ENCODE measurements at places on chromosomes 7 and 10.

- no peak for DNase-seq
Measured at GRCh38 chr10:84944187-84944586, 615.8 kb downstream of the CCSER2 start.

DNA sequence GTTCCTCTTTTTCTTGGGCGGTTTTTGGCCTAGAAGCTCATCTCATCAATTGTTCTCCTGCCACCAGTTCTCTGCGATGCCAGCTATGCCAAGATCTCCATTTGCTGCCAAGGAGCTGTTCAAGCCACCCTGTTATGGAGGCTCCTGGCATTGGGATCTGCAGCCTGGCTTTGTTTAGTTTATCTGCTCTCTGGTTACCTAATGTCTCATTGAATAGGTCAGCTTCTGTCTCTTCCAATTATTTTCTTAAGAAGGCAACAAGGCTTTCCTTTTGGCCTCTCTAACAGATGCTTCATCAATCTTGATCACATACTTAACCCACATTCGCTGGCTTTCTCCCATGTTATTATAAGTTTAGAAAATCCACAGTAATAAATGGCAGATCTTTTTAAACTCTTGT is 20.6 kb upstream of the SDK1 start:
- no peak for DNase-seq

- no peak for DNase-seq
Measured at GRCh38 chr10:94076325-94076841, 82.7 kb downstream of the PLCE1 start.

DNA sequence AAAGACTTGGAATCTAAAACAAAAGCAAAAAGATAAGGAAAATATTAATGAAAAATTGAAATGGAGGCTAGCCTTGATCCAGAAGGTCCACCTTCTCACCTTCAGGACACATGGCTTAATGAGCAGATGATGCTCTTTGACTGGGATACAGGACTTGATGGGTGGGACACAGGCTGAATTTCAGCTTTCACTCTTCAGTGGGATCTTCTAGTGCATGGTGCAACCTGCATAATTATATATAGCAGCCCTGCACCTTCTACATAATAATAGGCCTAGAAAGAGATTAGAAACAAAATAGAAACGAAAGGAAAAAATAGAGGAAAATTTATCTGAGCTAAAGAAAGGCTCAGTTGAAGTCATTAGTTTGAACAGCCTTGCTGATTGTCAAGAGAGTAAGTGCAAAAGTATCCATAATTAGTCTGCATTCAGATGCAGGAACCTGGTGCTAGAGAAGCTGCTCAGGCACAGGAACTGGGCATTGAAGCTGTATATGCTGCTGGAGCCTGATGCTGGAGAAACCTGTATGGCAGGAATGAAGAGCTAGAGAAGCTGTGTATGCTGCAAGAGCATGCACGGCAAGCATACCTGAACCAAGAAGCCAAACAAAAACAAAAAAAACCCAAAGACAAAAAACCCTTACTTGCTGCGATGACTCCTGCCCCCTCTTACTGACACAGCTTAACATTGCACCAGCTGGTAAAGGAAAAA is 19.4 kb downstream of the MKLN1 start:
- no peak for DNase-seq
